CMK (cell line): ENCODE measurements at places on chromosomes 7 and 10.
A peak's percentile ranks its signal among the peaks of the same experiment; 100 is the strongest.

- DNase-seq: no peak
These were observed 450.9 kb downstream of the CALN1 start for GRCh38 chr7:71961283-71961682.

GRCh38 chr10:17001961-17002749, 127.5 kb downstream of the CUBN start:
- no peak for DNase-seq

DNA sequence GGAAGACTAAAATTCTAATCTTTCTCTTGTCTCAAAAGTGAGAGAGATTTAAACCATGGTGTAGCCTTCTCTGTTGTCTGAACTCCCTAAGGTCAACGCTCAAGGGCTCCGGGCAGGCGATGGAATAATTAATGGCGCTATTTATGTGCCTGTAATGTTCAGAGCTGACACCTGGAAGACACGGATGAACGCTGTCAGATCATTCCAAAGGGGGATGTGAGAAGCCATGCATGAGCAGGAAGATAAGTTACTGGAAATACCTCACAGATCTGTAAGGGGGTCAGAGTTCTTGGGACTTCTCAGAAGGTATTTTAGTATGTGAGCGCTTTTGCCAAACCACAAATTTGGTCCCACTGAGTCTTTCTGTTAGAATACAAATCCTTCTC, 73.3 kb upstream of the MTPN start:
- no peak for DNase-seq

DNA sequence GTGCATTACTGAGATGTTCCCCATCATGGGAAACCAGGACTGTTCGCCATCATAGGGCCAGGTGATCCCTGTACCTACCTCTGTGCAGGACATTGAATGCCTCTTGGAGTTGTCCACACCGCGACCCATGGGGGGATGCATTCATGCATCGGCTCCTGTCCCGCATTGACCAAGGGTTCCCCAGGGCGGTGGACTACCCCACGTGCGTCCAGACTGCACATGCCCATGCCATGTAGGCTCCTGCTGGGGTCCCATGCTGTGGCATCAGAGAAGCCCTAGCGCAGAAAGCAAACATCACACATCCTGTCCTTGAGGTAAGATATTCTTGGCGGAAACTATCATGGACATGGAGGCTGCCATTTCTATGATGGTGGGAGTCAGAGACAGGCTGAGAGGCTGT, 121.6 kb upstream of the UNC5B start:
- no peak for DNase-seq

GRCh38 chr7:17710312-17710711, 230.0 kb downstream of the SNX13 start:
- no peak for DNase-seq

DNA sequence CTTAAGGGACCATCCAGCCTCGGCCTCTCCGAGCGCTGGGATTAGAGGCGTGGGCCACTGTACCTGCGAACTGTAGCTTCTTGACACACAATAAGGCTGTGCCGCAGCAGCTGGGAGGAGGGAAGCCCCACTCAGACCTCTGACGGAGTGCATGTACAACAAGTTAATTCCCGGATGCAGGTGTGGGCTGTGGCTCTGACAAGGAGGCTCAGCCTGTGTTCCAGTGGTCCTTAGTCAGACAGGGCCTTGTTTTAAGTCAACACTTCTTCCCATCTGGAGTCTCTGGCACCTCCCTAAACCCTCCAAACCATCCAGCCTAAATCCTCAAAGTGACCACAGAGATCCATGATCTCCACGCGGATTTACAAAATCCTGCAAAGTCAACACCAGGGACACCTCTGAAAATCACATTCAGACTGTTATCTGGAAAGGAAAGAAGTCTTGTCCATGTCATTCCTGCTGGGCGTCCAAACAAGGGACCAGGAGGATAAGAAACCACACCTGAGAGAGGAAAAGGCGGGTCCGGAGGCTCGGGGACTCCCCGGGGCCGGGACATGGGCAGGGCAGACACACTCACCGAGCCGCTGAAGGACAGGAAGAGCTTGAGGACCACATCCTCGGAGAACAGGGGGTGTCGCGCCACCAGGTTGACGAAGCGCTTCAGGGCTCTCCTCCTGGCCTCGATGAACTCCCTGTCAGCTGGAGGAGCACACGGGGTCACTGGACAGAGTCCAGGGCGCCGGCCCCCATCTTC, 29.4 kb downstream of the NUDT1 start:
- no peak for DNase-seq

GRCh38 chr7:26343320-26343832, 51.7 kb downstream of the SNX10 start:
- no peak for DNase-seq

- no peak for DNase-seq
These were observed 133.3 kb upstream of the SAMD8 start for GRCh38 chr10:74977913-74978847.

DNA sequence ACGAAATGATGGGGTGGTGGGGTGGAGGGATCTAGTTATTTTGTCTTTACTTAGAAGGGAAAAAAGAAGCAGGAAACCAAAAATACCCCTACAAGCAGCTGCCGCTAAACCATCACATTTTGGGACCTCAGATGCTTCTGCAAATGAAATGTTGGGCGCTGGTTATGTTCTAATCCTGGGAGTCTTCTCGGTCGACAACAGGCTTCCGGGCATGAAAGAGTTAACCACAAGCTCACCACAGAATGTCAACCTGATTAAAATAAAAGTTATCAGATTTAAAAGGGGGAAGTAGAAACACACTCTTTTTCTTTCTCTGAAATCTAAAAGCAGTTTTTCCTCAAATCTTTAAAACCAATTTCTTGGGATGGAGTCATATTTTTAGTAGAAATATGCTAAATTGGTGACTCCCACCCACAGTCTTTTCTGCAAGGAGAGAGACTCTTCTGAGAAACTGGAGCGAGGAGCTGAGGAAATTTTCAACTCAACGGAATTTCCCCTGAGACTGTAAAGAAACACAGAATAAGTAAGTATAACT, 16.8 kb downstream of the IL2RA start:
- no peak for DNase-seq

GRCh38 chr7:19707240-19707639, 1.6 kb downstream of the POLR1F start:
- no peak for DNase-seq

DNA sequence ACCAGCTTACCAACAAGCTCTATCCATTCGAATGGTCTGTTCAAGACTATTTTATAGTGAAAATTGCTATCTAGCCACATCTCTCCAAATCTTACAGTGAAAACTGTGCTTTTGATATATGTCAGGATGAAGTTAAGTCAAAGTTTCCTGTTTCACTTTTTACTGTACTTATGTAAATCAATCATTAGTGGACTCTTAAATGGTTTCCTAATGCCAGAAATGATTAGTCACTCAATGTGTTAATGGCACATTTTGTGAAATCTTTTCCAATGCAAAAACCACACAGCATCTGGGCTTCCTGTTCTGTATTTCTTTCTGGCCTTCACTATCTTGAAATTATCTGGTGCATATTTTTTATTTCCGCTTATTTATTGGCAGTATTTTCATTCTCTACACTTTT, 87.3 kb upstream of the STEAP1B start:
- DNase-seq: no peak

DNA sequence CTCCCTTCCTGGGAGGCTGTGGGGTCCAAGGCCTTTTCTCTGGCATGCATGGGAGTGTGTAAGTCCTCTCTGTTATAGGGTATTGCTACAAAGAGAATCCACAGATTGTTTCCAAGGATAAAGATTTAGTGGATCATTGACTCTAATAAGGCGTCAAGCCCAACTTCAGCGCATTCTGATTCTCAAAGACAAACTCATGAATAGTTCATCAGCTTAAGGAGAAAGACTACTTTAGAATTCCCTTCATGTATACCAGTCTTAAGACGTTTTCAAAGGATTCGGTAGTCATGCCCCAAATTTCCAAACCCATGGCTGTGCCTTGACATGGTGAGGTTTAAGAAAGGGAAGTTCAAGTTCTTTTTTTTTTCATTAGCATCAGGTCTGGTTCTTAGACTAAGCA, 46.6 kb upstream of the ABLIM1 start:
- DNase-seq: no peak

DNA sequence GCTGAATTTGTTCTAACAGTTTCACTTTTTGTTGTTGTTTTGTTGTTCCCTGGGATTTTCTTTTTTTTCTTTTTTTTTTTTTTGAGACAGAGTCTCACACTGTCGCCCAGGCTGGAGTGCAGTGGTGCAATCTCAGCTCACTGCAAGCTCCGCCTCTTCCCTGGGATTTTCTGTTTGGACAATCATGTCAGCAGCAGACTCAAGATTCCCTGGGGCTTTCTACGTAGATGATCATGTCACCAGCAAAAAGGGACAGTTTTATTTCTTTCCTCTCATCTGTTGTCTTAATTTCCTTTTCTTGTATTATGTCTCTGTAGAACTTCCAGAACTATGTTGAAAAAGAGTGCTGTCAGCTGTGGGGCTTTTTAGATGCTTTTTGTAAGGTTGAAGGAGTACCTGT, 241.4 kb downstream of the TNS3 start:
- no peak for DNase-seq

DNA sequence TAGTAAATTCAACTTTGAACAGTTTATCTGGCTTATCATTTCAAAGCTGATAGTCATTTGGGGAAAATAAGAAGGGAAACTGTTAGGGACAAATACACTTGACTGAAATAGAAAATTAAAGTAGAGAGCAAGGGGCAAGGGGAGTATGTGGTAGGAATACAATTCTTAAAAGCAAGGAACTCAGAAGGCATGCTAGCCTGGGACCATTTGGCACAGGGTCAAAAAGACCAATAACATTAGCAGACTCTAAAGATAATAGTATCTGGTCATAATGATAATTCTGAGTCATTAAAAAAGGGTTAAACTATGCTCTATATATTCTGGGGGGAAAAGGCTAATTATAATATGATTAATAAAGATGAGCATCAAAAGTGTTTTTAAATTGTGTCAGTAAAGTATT, 112.2 kb downstream of the CNOT4 start:
- no peak for DNase-seq

DNA sequence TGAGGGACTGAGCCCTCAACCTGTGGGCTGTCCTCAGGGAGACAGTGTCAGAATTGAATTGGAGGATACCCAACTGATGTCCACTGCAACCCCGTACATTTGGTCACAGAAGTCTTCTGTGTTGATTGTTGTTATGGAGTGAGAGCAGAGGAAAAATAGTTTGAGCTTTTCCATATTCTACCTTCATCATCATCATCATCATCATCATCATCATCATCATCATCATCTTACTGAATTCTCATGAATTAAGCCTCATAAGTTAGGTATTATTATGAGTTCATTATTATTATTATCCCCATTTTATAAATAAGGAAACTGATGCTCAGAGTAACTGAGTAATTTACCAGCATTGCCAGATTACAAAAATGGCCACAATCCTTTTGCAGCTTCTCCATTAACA, 8.4 kb downstream of the ALDH18A1 start:
- DNase-seq: no peak

GRCh38 chr7:154880513-154880912, 122.4 kb downstream of the PAXIP1 start:
- DNase-seq: no peak

DNA sequence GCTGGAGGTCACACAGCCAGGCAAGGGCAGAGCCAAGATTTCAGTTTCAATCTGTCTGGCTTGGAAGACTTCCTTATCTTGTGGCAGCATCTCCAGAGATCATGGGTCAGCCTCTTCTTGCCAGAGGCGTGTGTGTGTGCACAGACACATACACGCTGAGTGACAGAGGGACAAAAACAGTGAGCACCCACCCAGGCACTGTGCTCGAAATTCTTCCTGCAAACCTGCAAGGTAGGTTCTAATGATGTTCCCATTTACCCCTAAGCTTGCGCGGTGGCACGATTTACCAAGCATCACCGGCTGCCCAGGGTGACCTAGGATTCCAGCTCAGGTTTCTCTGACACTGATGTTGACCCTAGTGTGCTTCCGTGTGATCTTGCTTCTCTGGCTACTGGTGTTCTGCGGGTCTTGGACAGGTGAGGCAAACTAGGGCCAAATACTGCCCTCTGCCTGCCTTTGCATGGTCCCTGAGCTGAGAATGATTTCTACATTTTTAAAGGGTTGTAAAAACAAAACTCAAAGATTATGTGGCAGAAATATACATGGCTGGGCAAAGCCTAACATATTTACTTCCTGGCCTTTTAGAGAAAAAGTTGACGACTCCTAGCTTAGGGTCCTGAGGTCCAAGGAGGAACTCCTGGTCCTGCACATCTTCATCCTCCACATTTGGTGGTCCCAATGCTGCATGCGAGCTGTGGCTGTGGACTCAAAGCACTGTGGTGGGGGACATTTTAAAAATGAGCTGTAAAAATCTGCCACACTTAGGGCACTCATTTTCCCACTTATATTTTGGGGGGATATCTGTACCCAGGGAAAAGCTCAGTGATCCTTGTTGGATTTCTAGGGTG, 268.5 kb downstream of the RPS24 start:
- no peak for DNase-seq

- no peak for DNase-seq
These were observed 556.9 kb downstream of the DNAJB9 start for GRCh38 chr7:109126404-109127050.

GRCh38 chr7:96321658-96322372, at the start of gene SLC25A13:
Gene SLC25A13, minus strand, starts transcription at chr7:96322098. Its CDS starts 142 bp downstream, at chr7:96321956.
- peak; percentile 66 for DNase-seq

DNA sequence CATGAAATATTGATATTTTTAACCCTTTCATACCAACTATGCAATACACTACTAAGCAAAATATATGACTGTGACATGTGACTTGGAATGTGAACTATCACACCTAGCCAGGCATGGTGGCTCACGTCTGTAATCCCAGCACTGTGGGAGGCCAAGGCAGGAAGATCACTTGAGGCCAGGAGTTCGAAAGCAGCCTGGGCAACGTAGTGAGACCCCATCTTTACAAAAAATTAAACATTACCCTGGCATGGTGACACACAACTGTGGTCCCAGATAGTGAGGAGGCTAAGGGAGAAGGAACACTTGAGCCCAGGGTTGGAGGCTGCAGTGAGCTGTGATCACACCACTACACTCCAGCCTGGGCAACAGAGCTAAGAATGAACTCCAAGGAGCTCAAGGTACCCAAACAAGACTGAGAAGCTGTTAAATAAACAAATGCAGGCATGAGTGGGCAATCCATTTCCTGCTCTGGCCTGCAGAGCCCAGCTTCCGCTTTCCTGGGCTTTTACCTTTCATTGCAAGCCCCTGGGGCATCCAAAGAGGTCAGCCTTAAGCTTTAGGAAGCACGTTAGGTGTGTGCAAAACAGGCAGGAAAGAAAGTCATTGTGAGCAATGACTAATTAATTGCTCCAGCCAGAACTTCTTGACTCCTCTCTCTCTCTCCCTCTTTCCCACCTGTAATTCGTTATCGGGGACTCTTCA, 162.1 kb upstream of the FOXK1 start:
- no peak for DNase-seq

GRCh38 chr7:64618785-64619456, 47.0 kb upstream of the ZNF107 start:
- peak; percentile 26 for DNase-seq
